ENCODE measurements at places on chromosomes 1 and 21.

- no peak for DNase-seq
Measured at GRCh38 chr1:110474444-110474843, 23.5 kb downstream of the PROK1 start.

DNA sequence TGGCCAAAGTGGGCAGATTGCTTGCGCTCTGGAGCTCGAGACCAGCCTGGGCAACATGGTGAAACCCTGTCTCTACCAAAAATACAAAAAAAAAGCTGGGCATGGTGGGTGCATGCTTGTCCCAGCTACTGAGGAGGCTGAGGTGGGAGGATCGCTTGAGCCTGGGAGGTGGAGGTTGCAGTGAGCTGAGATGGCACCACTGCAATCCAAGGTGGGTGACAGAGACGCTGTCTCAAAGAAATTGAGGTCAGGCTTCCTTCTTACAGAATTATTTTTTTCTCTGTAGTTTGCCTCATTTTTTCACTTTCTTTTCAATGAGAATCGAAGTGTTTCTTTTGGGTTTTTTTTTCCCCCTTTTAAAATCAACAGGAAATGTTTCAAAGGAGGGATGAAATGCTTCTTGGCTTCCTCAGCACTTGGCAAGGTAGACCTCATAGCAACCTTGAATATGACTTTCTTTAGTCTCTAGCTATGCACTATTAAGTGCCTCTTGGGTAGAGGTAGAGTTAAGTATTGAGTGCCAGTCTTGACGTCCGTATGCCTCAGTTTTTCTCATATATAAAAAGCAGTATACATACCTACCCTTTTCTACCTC, 40.3 kb downstream of the MDM4 start:
- DNase-seq: no peak

GRCh38 chr1:36673202-36673601, 190.5 kb upstream of the CSF3R start:
- no peak for DNase-seq

DNA sequence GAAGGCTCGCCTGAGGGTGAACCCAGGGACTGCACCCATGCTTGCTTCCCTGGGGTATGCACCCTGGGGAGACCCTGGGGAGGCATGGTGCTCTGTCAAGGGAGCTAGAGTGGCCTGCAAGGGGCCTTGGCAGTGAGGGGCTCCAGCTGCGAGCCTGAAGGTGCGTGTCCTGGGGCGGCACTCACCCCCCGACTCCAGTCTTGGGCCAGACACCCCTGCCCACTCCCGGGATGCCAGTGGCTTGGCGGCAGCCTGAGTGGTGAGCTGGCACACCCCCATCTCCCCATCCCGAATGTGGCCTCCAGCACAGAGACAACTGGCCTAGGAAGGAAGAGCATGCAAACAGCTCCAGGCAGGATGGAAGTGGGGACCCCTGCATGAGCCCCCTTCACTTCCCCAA, 2.6 kb downstream of the SUMO3 start:
- DNase-seq: no peak

DNA sequence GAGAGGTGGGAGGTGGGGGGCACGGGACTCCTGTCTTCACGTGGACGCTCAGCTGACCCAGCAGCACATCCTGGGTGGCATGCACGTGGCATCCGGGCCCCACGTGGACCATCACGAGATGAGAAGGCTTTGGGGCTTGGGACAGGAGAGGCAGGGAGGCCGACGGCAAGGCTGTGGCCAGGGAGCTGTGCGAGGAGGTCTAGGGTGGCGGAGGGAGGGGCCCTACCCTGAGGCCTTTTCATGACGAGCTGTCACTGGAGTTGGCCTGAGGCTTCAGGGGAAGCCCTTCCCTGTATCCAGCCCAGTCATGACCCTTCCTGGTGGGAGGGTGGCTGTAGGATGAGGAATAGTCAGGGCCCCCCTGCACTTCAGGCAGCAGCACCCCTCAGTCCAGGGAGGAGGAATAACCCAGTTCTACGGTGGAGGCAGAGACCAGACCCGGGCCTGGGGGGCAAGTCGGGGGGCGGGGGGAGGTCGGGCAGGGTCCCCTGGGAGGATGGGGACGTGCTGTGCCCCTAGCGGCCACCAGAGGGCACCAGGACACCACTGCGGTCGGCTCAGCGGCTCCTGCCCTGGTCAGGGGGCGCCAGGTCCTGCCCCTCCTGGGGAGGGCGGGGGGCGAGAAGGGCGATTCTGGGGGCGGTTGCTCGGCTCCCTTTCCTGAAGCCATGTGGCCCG, 2.0 kb upstream of the PERM1 start:
- no peak for DNase-seq

DNA sequence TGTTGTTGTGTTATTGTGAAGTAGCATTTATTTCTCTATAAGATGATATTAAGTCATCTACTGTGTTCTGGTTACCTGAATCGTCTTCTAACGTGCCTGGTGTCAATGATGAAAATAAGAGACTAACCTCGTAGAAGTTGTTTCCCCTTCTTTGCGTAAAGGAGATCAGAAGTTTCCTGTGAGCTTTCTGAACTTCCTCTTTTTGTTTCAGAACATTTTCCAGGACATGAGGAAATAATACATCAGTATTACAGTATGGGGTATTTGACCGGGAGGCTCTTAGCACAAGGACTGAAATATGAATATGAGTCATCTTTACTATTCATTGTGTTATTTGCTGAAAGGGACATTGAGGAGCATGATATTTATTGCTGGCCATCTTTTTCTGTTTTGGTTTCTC, 1.3 kb downstream of the ST6GALNAC3 start:
- DNase-seq: no peak

DNA sequence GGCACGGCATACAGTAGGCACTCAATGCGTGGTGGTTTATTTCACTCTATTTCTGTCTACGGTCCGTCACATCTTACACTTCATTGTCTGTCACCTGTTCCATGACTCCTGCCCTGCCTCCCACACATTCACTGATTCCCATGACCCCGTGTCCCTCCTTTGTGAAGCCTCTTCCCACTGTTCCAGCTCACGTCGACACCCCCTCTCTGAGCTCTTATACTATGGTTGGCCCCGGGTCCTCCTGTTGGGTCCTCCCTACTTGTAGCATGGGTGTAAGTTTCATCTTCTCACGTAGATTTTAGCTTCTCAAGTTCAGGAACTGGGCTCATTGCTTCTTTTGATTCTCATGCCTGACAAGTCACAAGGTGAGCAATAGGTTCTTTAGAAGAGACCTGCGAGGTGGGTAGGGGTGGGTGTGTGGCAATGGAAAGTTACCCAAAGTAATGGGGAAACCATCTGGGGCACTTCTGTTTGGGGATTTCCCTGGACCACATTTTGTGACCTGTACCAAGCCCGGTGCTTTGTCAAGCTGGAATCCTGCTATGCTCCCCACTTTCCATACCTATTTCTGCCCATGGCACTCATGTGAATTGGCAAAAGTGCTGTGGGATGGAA, 22.1 kb upstream of the IL10 start:
- DNase-seq: no peak

- no peak for DNase-seq
Measured at GRCh38 chr1:84720221-84720780, 30.0 kb upstream of the SSX2IP start.
